ENCODE measurements at places on chromosomes 1 and 21.
A peak's percentile ranks its signal among the peaks of the same experiment; 100 is the strongest.

DNA sequence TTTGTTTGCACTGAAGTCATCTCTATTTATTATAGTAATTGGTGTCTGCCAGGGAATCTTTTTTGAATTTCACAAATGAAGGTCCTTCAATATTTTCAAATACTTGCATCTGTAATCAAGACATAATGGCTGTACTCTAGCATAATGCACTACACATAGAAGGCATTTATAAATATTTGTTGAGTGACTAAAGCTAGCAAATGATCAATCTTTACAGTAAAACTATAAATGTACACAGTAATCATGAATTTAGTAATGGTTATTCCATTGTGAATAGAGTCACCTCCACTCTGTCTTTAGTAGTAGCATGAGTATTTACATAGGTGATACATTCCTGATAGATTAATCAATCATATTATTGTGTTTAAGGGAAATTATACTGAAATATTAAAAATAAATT lies 119.6 kb downstream of the USH2A start:
- no peak for DNase-seq

DNA sequence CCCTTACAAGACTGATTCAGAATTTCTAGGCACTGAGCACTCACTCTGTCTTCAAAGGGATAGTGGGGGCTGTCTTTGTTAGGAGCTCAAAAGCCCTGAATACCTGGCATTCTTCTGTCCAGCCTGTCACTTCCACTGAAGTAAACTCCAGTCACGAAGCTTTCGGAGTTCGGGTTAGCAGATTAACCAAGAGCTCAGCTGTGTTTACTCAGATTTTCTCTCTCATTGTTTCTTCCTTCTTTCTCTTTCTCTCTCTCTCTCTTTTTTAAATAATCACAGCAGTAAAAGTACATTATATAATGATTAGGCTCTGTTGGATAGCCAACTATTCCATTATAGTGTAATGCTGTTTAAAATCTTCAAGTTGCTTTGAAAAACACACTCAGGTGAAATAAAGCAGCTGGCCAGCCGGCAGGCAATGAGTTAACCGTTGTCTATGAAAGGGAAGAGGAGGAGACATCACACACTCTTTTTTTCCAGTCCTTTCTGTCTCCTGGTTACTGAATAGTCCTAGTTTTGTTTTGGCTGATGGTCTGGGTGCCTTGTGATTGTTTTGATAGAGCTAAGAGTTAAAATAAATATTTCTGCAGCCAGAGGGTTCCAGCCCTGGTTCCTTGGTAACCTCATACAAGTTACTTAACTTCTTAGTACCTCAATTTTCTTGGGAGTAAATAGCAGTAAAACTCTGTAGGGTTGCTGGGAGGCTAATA lies 89.8 kb downstream of the ADSS2 start:
- peak; percentile 41 for DNase-seq

- no peak for DNase-seq
These were observed 29.0 kb downstream of the STUM start for GRCh38 chr1:226577401-226578180.

GRCh38 chr1:203175827-203176241 lies 208 bp upstream of the MYBPH start:
- DNase-seq, result peak; percentile 94

GRCh38 chr1:110210604-110211495 lies 736 bp downstream of the KCNC4 start:
- peak; percentile 76 for DNase-seq

DNA sequence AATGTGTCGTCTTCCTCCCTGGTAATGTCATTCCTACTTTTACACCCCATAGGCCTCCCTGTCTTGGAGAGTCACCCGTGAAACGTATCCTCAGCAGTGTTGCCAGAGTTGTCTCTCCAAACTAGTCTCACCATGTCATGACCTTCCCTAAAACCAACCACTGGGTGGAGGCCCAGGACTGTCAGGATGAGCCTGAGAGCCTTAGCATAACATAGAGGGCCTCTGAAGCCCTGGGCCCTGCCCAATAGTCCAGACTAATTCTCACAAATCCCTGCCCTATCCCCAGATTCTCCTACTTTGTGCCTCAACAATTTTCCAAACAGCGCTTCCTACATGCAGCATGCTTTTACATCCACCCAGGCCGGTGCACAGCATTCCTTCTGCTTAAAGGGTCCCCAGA lies 29.3 kb upstream of the HSD3B1 start:
- DNase-seq, result no peak

DNA sequence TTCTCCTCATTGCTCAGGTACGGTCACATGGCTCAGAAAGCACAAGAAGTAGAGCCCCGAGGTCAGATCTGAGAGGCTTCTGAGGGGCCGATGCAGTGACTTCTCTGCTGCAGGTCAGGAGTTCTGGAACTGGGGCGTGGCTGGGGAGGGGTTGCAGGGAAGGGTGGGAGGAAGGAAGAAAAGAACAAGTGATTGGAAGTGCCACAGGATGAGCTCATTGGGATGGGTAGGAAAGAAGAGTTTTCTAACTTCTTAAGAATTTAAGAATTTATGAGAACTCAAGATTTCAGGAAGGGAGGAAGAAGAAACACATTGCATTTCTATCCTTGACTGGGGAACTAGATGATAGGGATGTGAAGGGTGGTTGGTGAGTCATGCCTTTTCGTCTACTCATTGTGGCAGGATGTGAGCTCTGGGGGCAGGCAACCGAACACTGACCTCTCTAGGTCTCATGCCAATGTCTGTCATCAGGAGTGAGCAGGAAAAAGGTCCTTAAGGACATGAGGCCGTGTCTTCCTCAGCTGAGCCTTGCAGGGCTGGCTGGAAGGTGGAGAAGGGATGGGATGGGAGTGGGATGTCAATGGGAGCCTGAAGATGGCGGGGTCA lies 497 bp downstream of the FCRLB start:
- DNase-seq, result peak; percentile 83

DNA sequence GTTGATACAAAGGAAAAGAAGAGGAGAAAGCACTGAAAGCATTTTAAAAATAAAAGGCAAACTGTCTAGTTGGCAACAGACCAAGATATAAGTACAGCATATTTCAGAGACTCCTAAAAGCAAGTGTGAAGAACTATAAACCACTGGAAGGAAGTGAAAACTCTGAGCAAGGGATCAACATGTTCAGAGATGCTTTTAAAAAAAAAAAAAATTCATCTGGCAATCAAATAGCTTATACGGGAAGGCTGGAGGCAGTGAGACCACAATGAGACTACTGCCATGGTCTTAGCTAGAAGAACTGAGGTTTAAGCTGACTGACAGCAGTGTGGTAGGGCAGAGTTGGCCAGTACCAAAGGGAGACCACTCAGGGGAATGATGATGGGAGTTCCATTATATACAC lies 124.3 kb downstream of the VAV3 start:
- DNase-seq, result no peak

- DNase-seq, result peak; percentile 4
These were observed 6.7 kb downstream of the LRRC38 start for GRCh38 chr1:13507075-13507474.

DNA sequence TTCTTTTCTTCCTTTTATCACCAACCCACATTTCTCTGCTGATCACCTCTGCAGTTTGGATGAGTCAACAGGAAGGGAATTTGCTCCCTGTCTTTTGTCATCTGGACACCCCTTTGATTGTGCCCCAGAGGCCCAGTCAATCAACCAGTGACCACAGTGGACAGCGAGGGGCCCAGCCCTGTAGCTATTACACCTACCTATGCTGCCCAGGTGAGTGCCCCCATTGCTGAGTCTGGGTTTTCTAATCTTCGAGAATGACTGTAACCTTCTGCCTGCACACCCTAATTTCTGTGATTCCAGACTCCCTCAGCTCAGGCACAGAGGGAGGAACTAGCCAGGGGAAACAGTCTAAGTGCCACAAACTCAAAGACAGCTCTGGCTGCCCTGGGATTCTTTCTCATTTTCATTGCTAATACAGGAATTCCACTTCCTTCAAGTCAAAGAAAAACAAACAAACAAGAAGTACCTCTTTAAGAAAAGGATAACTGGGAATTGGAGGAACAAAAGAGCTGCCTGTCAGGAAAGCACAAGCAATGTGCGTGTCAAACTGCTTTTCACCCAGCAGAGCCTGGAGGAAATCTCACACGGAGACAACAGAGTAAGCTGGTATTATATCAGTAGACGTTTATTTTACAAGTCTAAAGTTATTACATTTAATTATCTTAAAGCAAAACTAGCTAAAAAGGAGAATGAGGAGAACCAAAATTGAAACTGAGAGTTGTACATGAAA lies 311.1 kb downstream of the AJAP1 start:
- no peak for DNase-seq

- peak; percentile 41 for DNase-seq
These were observed 476 bp downstream of the BATF3 start for GRCh38 chr1:212699104-212699624.

DNA sequence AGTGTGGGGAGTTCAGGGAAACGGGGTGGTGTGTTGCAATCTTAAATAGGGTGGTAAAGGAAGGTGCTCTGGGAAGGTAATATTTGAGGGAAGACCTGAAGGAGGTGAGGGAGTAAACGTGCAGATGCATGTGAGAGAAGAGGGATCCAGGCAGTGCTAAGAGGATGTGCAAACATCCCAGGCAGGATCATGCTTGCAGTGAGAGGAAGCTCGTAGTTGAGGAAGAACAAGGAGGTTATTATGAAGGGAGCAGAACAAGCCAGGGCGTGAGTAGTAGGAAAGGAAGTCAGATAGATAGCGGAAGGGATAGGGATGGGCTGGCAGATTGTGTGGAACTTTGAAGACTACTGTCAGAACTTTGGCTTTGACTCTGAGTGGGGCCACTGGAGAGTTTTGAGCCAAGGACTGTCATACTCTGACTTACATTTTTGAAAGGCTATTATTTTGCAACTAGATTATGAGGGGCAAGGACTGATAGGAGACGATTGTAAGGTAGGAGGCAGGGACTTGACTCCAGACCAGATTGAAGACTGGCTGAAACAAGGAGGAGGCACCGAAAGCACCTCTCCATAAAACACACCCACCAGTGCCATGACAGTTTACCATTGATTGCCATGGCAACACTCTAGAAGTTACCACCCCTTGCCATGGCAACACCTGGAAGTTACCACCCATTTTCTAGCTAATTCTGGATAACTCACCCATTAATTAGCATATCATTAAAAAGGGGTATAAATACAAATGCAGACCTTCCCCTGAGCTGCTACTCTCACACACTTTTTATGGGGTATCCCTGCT lies 67.0 kb downstream of the XCL2 start:
- no peak for DNase-seq

GRCh38 chr1:93846206-93846991 lies 32.6 kb downstream of the DNTTIP2 start:
- DNase-seq, result peak; percentile 85

- peak; percentile 52 for DNase-seq
These were observed at the start of gene ARL8A for GRCh38 chr1:202144402-202145067. Gene ARL8A (minus strand): TSS chr1:202144737. CDS start chr1:202144572, 165 bp downstream.

DNA sequence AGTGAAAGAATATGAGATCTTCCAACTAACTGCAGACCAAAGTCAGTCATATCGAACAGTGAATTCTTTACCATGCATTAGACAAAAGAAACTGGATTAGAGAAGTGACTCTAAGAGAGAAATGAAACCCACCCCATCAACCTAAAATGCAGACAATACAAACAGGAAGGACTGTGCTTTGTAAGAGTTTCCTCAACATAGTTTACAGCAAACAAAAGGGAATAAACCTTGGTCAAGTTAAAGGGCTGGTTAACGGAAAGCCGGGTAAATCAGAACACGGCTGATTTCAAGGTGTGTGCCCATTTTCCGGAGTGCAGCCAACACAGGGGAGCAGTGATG lies 39.2 kb downstream of the SIPA1L2 start:
- no peak for DNase-seq

GRCh38 chr1:48851638-48852037 lies 74.9 kb upstream of the BEND5 start:
- no peak for DNase-seq

DNA sequence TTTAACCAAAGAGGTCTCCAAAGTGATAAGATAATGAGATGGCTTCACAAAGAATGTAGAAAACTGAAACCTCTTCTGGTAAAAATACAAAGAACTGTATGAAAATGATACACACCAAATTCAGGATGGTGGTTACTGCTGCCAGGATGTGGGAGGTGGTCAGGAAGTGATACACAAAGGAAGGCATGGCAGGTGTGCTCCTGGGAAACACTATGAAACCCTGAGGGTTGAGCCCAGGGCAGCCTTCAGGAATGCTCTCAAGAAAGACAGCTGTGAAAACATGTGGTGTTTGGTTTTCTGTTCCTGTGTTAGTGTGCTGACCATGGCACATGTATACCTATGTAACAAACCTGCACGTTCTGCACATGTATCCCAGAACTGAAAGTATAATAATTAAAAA lies 109.3 kb downstream of the NTNG1 start:
- DNase-seq, result peak; percentile 8

GRCh38 chr1:226778657-226779058 lies 39.6 kb upstream of the ITPKB start:
- DNase-seq, result peak; percentile 95

GRCh38 chr1:56446531-56447098 lies 132.7 kb downstream of the PLPP3 start:
- peak; percentile 37 for DNase-seq

DNA sequence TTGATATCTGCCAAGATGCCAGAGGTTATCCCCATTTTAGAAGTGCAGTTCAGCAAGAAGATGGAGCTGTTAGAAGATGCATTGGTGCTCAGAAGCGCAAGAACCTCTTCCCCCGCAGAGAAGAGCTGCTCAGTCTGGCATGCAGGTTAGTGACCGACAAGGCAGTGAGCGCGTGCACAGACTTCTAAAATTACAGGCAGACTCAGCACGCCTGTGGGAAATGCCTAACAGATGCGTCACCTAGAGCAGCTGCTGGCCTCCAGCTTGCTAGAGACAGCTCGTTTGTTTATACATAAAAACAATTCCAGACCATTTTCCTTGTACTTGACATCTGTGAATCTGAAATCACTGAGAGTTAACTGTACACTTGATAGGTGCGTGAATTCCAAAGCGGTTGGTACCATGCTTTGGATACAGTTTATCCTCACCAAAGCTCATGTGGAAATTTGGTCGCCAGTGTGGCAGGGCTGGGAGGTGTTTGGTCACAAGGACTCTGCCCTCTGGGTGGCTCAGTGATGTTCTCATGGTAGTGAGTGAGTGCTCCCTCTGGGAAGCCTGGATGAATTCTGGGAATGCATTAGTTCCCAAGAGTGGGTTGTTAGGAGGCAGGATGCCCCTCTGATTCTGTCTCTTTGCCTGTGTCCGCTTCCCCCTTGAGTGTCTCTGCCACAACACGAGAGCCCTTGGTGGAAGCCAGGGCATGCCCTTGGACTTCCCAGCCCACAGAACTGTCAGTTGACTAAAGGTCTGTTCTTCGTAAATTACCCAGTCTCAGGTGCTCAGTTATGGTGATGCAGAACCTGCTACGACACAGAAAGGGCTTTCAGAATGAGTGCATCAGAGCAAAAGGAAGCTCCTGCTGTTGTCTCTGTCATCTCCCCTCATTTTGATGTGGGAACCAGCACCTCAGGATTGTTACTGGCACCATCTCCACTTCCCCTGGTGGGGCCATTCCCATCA lies 24.4 kb downstream of the SNAP47 start:
- peak; percentile 99 for DNase-seq
